ENCODE measurements at places on chromosomes 1 and 21.

DNA sequence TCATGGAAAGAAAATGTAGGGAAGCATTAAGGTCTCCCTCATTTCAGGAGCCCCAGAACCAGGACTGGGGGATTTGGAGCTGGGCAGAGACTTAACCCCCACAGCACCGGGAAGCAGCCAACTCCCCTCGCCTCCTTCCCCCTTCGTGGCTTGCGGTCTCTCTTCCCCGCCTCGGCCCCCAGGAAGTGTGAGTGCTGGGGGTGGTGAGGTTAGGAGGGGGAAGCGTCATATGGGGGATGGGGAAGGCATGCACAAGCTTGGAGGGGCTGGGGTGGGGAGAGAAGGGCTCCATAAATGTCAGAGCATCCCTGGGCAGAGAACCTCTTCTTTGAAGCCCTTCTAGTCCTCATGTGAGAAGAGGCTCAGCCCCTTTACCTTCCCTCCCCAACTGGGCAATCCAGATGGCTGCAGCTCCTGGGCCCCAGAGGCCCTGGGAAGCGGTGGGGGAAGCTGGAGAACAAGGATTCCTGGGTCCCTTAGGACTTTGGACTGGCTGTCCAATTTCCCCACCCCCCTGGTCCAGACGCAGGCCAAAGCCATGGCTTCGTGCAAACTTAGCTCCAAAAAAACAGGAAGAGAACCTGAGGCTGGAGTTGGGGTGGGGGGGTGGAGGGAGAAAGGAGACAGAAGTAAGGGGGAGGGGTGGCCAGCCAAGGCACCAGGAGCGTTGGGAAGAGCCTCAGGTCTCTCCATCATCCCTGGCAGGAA lies 7.8 kb downstream of the ZBTB7B start:
- DNase-seq: no peak

- no peak for DNase-seq
Observed at GRCh38 chr1:208652296-208653160, 408.3 kb upstream of the PLXNA2 start.

DNA sequence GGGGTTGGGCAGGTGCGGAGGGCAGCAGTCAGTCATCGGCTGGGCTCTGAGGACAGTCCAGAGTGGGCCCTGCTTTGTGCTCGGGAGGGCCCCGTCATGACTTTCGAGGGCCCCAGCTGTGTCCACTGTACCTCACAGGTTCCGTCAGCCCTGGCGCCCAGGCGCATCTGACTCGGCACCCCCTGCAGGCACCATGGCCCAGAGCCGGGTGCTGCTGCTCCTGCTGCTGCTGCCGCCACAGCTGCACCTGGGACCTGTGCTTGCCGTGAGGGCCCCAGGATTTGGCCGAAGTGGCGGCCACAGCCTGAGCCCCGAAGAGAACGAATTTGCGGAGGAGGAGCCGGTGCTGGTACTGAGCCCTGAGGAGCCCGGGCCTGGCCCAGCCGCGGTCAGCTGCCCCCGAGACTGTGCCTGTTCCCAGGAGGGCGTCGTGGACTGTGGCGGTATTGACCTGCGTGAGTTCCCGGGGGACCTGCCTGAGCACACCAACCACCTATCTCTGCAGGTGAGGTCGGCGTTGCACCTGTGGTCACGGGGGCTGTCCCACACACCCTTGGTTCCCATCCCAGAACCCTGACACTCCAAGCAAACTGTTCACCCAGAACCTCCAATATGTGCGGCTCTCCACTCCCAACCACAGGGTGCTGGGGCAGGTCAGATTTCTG lies 7.8 kb downstream of the PODN start:
- no peak for DNase-seq

DNA sequence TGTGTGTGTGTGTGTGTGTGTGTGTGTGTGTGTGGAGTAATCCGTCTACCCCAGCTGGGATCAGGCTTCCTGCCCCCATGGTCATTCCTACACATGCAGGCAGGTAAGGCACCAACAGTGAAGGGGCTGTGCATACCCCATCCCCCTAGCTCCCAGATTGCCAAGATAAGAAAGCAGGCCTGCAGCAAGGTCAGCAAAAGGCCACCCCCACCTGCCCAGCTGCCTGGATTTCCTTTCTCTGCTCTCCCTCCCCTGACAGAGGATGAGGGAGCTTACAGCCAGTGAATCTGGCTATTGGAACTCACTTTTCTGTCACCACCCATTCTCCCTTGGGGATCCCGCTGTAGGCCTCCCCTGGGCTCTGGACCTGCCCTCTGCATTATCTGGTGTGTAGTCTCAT lies 7.9 kb downstream of the ALX3 start:
- DNase-seq: no peak

DNA sequence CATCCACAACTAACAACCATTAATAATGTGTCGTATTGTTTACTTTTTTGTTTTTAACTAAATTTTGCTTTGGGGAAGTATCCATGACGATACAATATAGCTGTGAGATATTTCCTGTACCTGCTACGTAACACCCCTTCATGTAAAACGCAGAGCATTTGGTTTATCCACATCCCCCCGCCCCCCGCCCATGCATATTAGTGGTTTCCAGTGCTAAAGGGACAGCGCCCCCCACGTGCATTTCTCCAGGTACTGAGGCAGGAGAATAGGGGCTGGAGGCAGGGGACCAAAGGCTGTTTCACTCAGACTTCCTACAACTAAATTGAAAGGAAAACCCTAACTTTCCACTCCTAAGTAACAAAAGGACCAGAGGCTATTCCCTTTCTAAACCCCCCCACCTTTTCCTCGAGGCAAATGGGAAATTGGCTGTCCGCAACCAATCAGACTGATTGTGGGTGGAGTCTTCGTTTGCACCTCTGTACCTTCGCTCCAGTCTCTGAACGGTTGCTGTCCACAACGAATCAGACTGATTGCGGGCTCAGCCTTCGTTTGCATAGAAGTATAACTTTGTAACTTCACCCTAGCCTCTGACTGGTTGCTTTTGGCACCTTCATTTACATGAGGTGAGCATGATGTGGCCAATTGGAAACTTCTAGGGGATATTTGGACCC lies 12.2 kb upstream of the RIPK4 start:
- DNase-seq: no peak

GRCh38 chr1:242139442-242139841 lies 140.5 kb upstream of the MAP1LC3C start:
- no peak for DNase-seq

GRCh38 chr1:202952818-202953217 lies 5.3 kb downstream of the ADIPOR1 start:
- DNase-seq: no peak

DNA sequence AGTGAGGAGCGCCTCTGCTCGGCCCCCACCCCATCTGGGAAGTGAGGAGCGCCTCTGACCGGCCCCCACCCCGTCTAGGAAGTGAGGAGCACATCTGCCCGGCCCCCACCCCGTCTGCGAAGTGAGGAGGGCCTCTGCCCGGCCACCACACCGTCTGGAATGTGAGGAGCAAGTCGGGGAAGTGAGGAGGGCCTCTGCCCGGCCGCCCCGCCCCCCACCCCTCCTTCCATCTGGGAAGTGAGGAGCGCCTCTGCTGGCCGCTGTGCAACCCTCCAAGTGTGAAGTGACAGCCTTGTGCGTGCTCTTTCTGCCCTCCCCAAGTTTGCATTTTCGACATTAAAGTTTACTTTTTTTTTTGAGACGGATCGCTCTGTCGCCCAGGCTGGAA lies 5.1 kb upstream of the ZZZ3 start:
- DNase-seq: no peak

GRCh38 chr1:47569261-47569660 lies 131.4 kb downstream of the FOXD2 start:
- DNase-seq: no peak

DNA sequence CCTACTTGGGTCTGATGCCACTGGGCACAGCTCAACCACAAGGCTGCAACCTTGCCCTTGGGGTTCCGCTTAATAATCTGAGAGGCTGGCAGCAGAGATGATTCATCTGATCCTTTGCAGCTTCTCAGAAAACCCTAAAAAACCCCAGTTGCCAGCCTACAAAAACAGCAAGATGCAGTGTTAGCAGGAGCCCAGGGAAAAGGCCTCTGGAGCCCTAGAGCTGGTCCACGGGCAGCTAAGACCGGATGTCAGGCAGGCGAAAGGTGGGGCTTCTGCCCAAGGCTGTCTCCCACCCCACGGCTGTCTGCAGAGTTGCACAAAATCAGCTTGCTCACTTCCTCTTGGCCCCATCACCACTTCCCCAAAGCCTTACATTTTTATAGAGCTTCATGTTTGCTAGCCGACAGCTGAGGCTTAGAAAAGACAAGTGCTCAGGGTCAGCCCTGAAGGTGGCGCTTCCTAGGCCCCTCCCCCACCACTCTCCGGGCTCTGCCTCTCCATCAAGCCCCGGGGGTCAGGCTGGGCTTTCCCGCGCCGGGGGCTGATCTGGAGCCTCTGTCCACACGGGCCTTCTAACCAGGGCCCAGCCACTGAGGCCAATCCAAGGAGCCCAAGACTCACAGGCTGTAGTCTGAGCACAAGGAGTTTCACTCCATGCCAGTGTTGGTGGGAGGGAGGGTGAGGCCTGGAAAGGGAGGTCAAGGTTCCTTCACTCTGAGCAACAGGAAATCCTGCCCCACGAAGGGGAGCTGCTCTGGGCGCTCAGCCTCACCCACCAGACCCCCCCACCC lies 4.2 kb upstream of the ADORA3 start:
- no peak for DNase-seq

DNA sequence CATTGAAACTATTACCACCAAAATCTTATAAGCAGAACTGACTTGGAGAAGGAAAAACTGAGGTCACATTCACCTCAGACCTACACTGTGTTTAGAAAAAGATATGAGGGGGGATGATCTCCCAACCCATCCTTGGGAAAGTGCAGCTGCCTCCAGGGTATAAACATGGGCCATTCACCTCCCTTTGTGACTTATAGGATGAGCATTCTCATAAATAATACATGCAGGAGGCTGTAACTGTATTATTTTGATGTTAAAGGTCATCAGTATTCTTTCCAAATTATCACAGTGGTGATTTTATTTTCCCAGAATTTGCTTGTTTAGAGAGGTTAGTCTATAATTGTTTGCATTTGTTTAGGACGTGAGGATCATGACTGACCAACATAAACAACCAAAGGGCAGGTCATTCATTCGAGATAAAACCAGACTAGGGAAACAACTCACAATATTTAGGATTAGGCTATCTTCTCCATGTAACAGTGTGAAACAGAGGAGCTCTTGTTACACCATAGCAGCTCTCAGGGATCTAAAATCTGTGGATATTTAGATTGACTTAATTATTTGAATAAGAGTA lies 109.2 kb upstream of the NR5A2 start:
- DNase-seq: no peak

GRCh38 chr1:111867868-111868440 lies 112.3 kb downstream of the DDX20 start:
- DNase-seq: no peak

DNA sequence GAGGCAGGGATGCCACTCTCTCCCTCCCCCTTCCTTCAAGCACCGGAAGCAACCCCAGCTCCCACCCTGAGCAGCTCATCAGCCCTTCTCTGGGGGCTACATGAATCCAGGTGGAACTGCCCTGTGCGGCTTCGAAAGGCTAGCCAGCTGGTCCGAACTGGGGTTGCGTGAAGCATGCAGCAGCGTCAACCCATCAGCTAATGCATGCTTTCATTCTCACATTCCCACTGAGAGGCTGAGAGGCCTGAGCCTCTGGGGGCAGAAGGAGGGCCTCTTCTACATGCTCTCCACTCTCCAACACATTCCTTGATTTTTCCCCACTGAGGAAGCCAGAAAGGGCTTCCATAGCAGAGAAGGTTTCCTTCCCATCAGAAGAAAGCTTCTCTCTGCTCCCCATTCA lies 5.6 kb downstream of the RXRG start:
- DNase-seq: no peak

DNA sequence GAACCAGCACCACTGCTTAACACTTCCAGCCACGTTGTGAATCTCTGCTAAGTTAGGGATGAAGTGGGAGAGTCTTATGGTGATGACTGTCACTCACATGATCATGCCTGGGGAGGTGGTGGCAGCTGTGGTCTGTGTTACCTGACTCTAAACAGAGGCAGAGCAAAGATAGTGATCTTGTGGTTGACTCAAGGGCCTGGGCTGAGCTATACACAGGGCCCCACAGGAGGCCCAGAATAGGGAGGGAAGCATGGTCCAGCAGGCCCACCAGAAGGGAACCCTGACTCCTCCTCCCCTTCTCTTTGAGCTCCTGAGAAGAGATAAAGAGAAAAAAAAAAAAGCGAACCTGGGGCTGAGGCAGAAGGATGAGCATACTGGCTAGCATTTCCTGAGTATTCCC lies 55.0 kb downstream of the PLXNA2 start:
- DNase-seq: no peak

- no peak for DNase-seq
Observed at GRCh38 chr1:77282866-77283539, 1.2 kb downstream of the AK5 start.

DNA sequence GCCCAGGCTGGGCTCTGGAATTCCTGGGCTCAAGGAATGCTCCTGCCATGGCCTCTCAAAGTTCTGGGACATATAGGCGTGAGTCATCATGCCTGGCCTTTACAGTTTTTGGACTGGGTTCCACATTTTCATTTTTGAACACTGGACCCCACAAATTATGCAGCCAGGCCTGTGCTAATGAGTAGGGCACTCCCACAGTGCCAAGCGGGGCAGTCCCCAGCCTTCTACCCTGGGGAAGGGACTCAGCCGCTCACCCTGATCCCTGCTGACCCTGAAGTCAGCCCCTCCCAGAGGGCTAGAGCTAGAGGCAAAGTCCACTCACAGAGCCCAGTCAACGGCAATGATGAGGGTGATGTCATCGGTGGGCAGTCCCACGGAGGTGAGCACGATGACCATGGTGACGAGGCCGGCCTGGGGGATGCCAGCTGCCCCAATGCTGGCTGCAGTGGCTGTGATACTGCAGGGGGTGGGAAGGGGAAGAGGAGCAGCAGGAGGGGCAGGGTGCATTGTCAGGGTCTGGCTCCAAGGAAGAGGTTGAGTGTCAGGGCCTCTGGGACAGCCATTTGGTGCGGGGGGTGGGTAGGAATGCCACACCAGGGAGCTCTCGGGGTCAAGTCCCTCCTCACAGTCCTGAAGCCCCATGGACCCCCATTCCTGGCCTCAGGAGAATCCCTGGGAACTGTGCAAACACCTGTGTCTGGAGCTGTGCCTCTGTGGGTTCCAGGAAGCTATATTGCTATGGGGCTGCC lies 27.6 kb downstream of the PODN start:
- no peak for DNase-seq

- no peak for DNase-seq
Observed at GRCh38 chr21:28636752-28637691, 355.7 kb downstream of the LTN1 start.

Measured in stimulated activated CD8-positive, alpha-beta memory T cell treated with anti-CD3 and anti-CD28 coated beads, Interleukin-7, amount 100 ng/mL, for 24 hours (primary cell).